ENCODE measurements at places on chromosomes 1 and 21.

GRCh38 chr21:14947613-14948160 is 117.1 kb downstream of the NRIP1 start:
- no peak for DNase-seq

GRCh38 chr21:34640858-34641257 is 25.9 kb upstream of the RCAN1 start:
- DNase-seq, result no peak

DNA sequence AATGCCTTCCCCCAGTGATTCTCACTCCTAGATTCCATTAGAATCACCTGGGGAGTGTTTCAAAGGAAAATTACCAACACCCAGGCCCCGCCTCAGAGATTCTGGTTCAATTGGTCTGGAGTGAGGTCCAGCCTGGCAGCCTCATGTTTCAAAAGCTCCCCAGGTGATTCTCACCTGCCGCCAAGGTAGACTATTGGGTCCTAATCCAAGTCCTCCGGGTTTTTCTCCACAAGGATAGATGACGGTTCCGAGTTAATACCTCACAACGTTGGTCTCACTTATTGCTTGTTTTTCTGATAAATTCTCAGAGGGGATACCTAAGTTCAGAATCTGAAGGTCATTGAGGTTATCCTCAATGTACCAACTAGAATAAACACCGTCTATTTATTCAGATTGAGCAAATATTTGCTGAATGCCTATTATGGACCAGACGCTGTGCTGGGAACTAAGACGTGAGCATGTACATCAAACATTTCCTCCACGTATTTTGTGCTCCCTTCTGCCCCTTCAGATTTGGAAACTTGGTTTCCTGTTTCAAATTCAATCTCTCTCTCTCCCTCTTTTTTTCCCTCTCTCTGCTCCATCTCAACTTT is 97.5 kb downstream of the SEC16B start:
- DNase-seq, result no peak

- no peak for DNase-seq
Observed at GRCh38 chr21:45611296-45611695, 32.2 kb upstream of the PCBP3 start.

GRCh38 chr21:42189431-42189830 is 29.5 kb upstream of the ABCG1 start:
- no peak for DNase-seq

GRCh38 chr1:205576805-205577761 is 54.7 kb downstream of the ELK4 start:
- no peak for DNase-seq

- DNase-seq, result no peak
Observed at GRCh38 chr1:116573431-116574095, 2.7 kb upstream of the CD58 start.

GRCh38 chr21:44443291-44443890 is 11.9 kb upstream of the LRRC3 start:
- no peak for DNase-seq

DNA sequence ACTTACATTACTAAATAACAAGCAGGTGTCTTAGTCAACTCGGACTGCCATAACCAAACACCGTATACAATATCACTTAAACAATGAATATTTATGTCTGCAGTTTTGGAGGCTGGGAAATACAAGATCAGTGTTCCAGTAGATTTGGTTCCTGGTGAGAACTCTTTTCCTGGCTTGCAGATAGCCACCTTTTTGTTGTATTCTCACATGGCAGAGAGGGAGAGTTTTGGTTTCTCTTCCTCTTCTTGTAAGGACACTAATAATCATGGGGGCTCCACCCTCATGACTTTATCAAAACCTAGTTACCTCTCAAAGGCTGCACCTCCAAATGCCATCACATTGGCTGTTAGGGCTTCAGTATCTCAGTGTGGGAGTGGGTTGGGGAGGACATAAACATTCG is 82.9 kb upstream of the CACYBP start:
- DNase-seq, result no peak

DNA sequence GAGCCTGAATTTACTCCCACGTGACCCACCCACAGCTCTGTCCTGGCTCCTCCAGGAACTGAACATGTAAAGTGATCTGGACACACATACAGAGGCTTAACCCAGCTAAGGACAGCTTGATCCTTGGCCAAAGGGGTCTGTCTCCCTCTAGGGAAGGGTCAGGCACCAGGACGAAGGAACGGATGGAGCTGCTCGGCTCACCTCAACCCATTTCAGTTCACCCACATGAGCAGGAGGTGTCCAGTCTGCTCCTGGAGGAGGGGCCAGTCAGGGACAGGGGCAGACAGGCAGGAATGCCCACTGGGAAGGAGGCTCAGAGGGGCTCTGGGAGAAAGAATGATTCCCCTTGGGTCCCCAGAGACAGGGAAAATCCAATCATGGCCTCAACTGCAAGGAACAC is 567.2 kb downstream of the PTPRU start:
- DNase-seq, result no peak

DNA sequence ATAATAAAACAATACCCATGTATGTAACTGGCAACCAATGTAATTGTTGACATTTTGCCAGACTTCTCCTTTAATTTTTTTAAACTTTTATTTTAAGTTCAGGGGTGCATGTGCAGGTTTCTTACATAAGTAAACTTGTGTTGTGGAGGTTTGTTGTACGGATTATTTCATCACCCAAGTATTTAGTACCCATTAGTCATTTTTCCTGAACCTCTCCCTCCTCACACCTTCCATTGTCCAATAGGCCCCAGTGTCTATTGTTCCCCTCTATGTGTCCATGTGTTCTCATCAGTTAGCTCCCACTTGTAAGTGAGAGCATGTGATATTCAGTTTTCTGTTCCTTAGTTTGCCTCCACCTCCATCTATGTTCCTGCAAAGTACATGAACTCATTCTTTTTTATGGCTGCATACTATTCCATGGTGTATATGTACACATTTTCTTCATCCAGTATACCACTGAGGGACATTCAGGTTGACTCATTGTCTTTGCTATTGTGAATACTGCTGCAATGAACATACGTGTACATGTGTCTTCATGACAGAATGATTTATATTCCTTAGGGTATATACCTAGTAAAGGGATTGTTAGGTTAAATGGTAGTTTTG is 6.7 kb downstream of the DEPDC1 start:
- DNase-seq, result no peak

- DNase-seq, result no peak
Observed at GRCh38 chr1:197675583-197676208, 99.6 kb downstream of the DENND1B start.

GRCh38 chr1:182182311-182182710 is 120.8 kb upstream of the ZNF648 start:
- DNase-seq, result no peak

- no peak for DNase-seq
Observed at GRCh38 chr1:168772428-168773060, 43.5 kb upstream of the DPT start.

DNA sequence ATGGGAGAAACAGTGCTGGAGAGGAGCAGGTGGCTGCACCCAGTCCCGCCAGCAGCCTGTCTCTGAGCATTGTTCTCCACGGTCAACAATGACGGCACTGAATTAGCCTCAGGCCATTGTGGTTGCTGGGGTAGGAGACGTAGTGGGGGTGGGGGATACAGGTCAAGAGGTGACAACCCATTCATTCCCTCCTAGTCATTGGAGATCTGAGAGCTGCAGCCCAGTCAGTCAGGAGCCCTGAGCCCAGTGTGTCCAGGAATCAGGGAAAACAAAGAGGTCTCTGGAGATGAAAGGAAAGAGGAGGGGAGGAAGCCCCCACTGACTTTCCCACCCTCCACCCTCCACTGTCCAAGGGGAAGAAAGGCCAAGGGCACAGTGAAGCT is 15.3 kb downstream of the SMIM12 start:
- DNase-seq, result no peak

GRCh38 chr1:230303822-230304221 is 122.3 kb downstream of the PGBD5 start:
- no peak for DNase-seq

GRCh38 chr21:32003411-32003810 is 130.6 kb downstream of the HUNK start:
- DNase-seq, result no peak

Data from activated naive CD4-positive, alpha-beta T cell treated with anti-CD3 and anti-CD28 coated beads, Interleukin-2, amount 50 U/mL, for 72 hours (primary cell).